CD4-positive, alpha-beta T cell treated with Interleukin-15 for 4 hours (primary cell): ENCODE measurements at places on chromosomes 7 and 10.

- peak; percentile 49 for DNase-seq
These were observed 11.9 kb upstream of the SPAG6 start for GRCh38 chr10:22333167-22333974.

GRCh38 chr10:97532935-97533671, 34.4 kb downstream of the UBTD1 start:
- no peak for DNase-seq

GRCh38 chr10:49504528-49504927, 34.4 kb downstream of the ERCC6 start:
- no peak for DNase-seq

DNA sequence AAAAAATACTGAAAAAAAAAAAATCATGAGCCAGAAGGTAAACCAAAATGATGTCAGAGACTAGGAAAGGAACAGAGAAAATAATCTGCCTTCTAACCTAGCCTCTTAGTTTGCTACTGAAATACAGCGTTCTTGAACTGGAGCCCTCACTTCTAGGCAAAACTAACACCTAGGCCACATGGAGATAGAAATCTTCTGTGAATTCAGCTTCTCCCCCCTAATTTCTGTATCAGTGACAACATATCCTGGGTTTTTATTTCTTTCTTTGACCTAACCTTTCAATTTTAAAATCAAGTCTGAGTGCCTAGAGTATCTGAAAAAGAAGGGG, 100.1 kb upstream of the GLCCI1 start:
- DNase-seq, result no peak

GRCh38 chr10:74889662-74889998, 63.2 kb downstream of the KAT6B start:
- DNase-seq, result no peak

GRCh38 chr10:107340326-107340725, 175.8 kb upstream of the SORCS1 start:
- DNase-seq, result no peak

GRCh38 chr10:4945766-4946717, 17.2 kb upstream of the AKR1C1 start:
- DNase-seq, result no peak

GRCh38 chr7:35495377-35495776, 199.6 kb downstream of the HERPUD2 start:
- no peak for DNase-seq

GRCh38 chr7:112053737-112054069, 152.5 kb downstream of the DOCK4 start:
- DNase-seq, result no peak

- DNase-seq, result no peak
These were observed 75.1 kb upstream of the PLPP4 start for GRCh38 chr10:120381931-120382330.

DNA sequence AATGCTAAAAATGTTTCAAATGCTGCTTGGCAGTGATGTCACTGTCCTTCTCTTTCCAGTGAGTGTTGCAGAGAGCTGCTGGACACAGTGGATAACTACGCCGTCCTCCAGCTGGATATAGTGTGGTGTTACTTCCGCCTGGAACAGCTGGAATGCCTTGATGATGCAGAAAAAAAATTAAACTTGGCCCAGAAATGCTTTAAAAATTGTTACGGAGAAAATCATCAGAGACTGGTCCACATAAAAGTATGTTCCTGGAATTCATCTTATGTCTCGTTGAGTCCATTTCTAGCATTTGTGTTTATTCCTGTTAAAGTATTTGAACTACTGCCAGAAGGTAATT, 25.2 kb downstream of the NUB1 start:
- no peak for DNase-seq

DNA sequence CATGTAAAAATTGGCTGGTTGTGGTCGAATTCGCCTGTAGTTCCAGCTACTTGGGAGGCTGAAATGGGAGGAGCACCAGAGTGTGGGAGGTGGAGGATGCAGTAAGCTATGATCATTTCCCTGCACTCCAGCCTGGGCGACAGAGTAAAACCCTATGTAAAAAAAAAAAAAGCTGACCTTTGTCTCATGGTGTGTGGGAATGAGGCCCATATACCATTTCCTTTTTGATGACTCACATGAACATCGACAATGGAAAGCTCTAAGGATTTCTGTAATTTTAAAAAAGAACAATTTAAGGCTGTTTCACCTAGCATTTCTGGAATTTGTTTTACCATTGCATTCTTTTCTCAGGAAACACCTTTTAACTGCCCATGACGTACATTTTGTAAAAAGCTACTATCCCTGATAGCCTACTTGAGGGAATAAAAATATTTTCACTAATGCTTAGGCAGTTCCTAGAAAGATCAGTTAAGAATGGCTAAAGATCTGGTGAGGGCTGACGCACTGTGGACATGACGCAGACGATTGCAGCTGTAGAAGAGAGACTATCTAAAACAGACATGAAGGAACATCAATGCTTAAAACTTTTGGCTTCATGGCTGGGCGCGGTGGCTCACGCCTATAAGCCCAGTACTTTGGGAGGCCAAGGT, 400.6 kb upstream of the IGFBP3 start:
- no peak for DNase-seq

- no peak for DNase-seq
These were observed 47.9 kb upstream of the STK17A start for GRCh38 chr7:43535031-43535451.

- DNase-seq, result no peak
These were observed 132.7 kb upstream of the CALCR start for GRCh38 chr7:93707249-93707648.

- DNase-seq, result no peak
These were observed 114.8 kb upstream of the ADO start for GRCh38 chr10:62689712-62690111.
